ENCODE measurements at places on chromosomes 11 and 22.

- DNase-seq = no peak
These were observed 781 bp downstream of the TCIRG1 start for GRCh38 chr11:68039526-68040086.

GRCh38 chr11:1371836-1372465 lies 17.8 kb upstream of the BRSK2 start:
- DNase-seq = no peak

- no peak for DNase-seq
These were observed 10.6 kb upstream of the CDC42EP1 start for GRCh38 chr22:37549704-37550059.

DNA sequence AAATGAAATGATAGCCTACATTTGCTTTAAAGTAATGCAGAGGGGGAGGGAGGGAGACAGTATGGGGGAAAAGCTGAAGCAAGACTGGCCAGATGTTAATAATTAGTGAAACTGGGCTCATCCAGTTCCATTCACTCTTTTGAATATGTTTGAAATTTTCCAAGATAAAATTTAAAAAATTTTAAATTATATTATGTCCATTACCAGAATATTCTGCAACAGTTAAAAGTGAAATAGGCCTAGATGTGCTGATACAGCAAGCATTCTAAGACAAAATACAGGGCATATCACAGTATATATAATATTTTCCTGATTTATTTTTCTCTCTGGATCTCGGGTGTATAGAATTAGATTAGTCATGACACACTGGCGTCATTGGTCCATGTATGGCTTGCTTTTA lies 13.6 kb upstream of the ZNRF3 start:
- DNase-seq = no peak

GRCh38 chr11:1829039-1829820 lies 5.6 kb upstream of the SYT8 start:
- DNase-seq = no peak

GRCh38 chr11:70663815-70664214 lies 265.5 kb downstream of the CTTN start:
- no peak for DNase-seq

DNA sequence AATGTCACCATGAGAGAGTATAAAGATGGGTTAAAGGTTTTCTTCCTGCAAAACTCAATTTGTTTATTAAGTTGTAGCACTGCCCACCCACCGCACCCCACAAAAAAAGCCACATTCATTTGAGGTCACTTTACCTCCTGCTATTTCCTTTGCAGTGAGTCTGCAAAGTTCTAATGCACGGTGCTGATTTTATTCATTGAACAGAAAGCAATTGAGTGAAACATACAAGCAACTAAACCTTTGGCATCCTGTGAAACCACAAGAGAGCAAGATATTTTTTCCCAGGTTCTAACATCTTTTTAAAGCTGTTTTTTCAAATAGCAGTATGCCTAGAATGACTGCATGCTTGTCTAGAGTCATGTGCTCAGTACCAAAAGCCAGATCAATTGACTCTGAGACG lies 39.0 kb downstream of the RRAS2 start:
- no peak for DNase-seq

GRCh38 chr22:28360939-28361338 lies 318.7 kb downstream of the TTC28 start:
- no peak for DNase-seq

- DNase-seq = no peak
These were observed 1.2 kb upstream of the FCHSD2 start for GRCh38 chr11:73143126-73143838.

- DNase-seq = no peak
These were observed 1.9 kb downstream of the TMEM45B start for GRCh38 chr11:129817534-129818051.

- DNase-seq = no peak
These were observed 46.3 kb upstream of the ANO3 start for GRCh38 chr11:26285608-26286007.

DNA sequence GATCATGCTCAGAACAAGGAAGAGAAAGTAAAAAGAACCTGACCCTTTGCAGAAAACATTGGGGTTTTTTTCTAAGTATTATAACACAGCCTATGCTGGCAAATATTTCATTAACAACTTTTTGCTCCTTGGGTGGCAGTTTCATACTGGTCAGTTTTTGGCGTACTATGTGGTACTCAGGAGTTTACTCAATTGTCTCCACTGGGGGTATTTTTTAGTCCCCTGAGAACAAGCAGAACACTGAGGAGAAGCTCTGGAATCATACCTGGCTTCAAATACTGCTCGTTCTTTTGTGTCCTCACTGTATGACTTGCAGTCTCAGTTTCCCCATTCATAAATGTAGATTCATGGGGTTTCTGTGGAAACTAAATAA lies 90.4 kb downstream of the SERGEF start:
- DNase-seq = no peak

DNA sequence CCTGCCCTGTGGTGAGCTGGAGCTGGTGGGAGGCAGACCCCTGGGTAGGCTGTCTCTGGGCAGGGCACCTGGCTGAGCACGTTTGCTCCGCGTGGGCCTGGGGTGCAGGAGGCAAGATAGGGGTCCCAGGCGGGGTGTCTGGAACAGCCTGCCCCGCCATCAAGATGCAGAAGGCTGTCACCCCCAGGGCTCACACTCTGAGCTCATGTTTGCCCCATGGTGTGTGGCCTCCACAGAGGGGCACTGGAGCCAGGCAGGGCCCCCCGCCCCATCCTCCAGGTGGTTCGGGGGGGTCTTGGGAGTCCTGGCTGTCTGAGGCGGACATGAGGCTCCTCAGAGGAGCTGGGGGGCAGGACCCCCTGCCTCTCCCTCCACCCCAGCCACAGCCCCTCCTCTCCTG lies 28.9 kb upstream of the CARS1 start:
- DNase-seq = no peak

- DNase-seq = no peak
These were observed 15.4 kb downstream of the CCDC34 start for GRCh38 chr11:27347359-27348339.
